NCI-H1092 treated with DMSO at 0.1 percent for 48 hours (cell line): ENCODE measurements at places on chromosomes 4 and X.

DNA sequence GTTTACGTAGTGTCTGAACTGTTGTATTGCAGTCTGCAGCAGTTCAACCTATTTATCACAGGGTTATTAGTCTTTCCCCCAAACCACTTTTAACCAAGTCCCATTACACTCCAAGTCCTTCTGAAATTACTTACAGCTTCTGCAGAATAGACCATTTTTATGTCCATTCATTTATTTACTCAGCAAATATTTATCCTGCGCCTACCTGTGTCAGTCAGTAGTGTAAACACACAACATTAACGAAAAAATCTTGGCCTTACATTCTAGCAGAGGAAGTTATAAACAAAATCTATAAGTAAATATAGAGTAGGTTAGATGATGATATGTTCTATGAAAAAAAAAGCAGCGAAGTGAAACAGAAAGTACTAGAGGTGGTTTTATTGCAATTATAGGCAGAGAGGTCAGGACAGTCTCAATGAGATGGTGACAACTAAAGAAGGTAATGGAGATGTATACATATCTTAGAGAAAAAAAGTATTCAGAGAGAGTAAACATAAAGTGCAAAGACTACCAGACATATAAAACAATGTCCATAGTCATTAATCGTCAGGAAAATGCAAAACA is 534.7 kb downstream of the KCNIP4 start:
- DNase-seq = peak; percentile 35

DNA sequence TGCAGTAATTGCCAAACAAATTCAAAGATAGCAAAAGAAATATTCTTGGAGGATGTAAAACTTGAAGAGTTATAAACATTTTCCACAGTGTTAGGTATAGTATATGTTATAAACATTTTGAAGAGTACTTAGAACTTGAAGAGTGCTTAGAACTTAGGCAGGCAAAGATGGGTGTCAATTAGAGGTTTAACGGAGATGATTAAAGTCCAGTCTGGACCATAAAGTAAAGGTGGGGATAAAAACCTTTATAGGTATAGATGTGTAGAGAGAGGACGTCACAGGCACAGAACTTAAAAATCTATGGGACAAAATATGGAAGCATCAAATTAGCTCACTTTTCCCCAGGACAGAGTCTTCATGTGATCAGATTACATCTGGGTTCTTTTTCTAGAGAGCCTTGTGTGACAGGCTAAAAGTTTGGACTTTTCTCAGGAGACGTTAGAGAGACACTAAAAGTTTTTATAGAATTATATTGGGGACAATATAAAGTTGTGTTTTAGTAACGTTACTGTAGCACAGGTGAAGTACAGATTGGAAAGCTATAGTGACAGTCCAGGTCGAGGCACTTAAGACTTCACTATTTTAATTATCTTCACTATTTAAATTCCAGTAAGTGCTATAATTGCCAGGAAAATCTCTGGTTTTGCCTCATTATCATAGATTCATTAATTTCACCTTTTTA is 13.3 kb upstream of the MAD2L1 start:
- DNase-seq = no peak

DNA sequence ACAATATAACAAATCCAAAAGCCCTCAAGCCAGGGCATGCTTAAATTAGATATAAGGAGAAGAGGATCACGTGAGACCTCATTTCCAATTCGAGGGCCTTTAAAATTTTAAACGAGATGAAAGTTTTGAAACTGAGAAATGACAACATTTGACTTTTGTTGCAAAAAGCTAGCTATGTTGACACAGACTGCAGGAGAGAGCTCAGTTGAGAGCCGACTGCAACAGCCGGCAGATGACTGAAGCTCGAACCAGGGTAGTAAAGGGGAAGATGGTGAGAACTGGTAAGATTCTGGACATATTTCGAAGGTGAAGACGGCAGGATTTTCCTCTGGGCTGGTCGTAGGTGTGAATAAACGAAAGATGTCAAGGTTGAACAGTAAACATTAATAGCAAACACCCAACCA is 773 bp downstream of the PRMT9 start:
- DNase-seq = peak; percentile 27

DNA sequence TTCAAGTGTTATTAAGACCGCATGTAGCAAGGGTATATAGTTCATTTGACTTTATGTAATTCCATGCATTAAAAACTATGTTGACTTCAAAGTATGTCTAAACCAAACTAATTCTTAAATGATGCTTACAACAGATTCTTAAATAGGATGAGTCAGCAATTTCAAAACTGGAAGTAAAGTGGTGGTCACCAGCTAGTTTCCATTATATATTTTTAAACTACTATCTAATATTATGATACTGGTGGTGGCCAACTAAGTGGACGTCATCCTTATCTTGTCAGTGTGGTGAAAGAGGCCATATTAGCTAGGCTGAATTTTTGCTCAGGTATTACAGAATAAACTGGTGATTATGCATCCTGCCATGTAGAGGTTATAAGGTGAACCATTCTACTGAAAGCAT is 1.2 kb downstream of the IL15 start:
- DNase-seq = no peak

DNA sequence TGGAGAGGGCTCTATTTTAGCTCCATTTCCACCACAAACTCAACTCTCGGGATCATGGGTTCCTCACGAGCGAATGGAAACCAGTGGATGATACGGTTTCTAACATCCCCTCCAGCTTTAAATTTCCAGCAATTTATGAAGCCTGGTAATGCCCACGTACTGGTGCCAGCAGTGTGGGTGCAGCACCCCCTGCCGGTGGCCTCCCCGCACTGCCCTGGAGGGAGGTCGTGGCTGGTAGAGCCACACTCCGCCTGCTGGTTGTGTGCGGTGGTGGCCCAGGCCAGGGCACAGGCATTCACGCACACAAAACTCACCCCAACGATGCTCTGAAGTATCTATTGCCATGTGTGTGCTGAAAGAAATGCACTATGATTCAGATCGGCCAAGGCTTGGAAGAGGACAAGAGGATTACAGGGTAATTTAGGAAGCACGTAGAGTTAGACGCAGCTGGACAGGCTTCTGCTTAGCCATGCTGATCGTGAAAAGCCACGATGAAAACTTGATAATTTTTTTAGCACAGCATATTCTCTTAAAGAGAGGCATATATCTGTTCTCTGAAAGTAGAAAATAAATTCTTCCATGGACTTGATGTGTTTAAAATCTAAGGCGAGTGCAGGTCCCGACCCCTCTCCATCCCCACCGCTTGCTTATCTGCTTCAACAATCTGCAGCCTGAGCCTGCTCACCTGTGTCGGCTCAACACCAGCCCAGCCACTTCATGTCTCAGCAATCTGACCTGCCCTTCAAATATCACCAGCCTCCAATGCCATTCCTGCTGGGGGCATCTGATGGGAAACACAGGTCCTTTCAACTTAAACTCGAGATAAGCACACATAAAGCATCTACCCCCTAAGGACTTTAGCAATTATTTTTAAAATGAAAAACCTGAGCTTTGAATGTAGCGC is 59.1 kb downstream of the SCD5 start:
- no peak for DNase-seq

DNA sequence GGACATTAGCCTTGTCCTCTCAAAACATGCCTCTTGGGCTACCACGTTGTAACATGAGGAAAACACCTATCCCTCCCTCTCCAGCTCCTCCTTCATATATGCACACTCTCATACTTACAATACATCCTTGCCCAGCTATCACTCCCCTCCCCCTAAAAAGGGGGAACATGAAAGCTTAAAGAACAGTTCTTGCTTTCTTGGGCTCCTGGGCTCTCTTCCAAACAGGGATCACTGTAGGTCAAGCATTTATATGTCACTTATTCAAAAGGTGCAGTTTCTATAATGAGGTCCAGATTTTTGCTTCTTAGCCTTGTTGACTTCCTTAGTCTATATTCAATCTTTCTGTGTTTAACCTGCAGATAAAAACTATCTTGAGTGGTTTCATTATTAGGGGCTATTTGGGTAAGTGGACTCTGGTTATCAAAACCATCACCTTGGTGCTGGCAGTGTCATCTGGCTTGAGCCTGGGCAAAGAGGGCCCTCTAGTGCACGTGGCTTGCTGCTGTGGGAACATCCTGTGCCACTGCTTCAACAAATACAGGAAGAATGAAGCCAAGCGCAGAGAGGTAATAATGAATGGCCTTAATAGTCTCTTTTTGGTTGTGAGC is 119.4 kb downstream of the AKAP4 start:
- peak; percentile 48 for DNase-seq

DNA sequence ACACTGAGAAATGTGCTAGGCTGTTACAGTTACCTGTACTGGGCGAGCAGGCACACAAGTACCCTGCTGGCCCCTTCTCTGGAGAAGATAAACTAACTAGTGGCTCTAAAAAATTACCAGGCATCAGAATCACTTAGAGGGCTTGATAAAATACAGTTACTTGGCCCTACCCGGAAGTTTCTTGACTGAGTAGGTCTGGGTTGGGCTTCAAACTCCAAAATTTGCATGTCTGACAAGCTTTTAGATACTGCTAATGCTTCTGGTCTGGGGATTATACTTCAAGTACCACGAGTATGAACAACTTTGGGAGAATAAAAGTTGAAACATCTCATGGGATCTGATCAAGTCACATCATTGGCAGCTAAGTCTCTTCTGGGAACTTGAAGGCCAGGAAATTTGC is 30.8 kb downstream of the CEP135 start:
- no peak for DNase-seq

DNA sequence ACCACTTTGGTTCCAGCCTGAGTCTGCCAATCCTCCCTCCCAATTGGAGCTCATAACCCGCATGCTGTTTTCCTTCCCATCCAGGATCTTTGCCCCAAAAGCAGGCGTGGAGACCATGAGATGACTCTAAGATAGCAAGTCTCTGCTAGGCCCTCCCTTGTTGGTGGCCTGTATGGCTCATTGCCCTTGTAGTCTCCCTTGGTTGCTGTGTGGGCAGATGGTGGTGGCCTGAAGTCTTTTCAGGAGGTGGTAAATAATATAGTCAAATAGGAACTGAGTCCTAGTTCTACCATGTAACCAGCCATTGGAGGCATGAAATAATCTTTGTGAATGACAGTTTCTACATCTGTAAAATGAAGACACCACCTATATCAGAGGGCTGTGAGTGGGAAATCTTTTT is 1.2 kb downstream of the ATP6AP1 start:
- no peak for DNase-seq

DNA sequence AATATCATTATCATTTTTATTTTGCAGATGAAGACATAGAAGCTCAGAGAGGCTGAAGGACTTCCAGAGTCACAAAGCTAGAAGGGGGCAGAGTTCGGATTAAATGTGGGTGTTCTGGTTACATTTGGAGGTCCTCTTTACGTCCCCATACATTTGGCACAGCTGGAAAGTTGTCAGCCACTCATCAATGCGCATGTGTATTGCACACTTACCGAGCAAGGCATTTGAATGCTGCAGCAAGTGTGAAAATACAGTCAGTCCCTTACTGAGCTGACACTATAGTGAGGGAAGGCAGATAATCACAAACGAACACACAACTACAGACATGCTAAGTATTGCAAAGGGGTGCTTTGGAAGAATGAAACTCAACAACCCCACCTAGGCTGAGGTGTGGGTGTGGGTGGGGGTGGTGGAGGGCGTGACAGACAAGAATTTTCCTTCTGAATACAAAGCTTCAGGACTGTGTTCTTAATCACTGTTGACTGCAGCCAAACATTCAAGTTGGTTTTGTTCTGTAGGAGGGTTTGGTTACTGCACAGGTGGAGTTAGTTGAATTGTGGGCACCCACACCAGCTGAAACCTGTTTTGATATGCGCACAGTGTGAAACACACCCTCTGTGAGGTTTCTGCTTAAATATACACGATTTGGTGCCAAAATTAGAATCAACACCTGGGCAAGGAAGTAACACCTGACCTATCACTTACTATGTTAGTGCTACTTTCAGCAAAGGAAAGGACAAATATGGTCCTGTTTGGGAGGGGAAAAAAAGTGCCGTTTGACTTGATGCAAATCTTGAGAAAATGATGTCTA is 72.4 kb downstream of the COQ2 start:
- DNase-seq = no peak

- DNase-seq = no peak
Measured at GRCh38 chr4:89897867-89898266, 3.2 kb downstream of the MMRN1 start.

GRCh38 chrX:367866-368265 is 18.8 kb downstream of the PPP2R3B start:
- no peak for DNase-seq

- no peak for DNase-seq
Measured at GRCh38 chrX:81378560-81378959, 176.7 kb downstream of the SH3BGRL start.

DNA sequence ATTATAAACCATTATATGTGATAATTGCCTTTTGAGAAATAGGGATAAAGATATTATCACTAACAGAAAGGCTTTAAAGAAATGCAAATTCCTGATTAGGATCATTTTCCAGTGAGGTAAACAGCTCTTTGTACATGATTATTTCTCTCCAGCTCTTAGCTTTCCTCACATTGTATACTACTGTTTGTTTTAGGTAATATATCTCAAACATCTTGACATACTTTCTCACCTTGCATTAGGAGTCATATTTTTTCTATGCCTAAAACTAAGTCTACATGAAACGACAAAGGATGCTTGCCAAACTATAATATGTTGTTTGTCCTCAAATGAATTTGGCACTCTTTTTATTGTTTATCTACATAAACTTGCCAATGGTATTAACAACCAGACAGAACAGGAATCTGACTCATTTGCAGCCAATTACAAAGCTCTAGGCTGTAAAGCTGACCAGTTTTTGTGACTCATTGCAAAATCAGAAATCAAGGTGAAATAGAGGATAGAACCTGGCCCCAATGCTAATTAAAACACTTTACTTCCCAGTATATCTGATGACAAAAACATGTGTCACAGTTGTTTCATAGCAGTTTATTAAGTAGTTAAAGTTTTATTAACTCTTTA is 107.0 kb downstream of the IQCM start:
- DNase-seq = no peak

GRCh38 chr4:142467088-142467487 is 379.0 kb downstream of the INPP4B start:
- no peak for DNase-seq

DNA sequence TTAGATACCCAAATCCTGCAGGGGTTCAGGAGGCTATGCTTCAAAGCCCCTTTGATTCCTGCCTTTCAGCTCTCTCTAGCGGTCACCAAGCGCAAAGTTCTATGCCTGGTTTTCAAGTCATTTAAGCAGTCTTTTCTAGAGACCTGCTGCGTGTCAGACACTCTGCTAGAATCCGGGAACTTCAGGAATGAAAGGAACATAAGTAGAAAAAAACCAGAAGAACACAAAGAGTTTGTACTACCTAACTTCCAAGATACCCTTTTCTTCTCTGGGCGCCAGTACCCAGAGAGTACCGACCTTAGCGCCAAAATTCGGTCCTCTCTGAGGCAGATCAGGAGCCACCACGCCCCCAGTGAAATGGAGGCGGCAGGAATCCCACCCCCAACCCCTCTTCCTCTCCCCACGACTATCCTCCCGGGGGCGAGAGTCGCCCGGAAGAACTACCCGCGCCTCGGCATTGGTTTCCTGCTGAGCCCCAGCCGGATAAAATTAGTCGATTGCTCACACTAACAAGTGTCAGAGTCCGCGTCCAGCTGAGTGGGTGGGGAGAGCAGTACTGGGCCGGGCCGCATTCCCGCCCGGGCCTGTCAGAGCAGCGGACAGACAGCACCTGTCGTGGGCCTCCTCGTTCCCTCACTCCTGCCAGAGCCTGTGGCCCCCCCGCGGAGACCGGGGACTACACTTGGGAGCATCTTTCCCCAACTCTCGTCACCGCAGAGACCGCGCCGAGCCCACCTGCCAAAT is 78.8 kb downstream of the RLIM start:
- peak; percentile 63 for DNase-seq
